NCI-H2081 treated with DMSO at 0.1 percent for 48 hours (cell line): ENCODE measurements at places on chromosomes 3 and 15.

- DNase-seq: no peak
Observed at GRCh38 chr15:51307325-51307724, 31.1 kb downstream of the CYP19A1 start.

DNA sequence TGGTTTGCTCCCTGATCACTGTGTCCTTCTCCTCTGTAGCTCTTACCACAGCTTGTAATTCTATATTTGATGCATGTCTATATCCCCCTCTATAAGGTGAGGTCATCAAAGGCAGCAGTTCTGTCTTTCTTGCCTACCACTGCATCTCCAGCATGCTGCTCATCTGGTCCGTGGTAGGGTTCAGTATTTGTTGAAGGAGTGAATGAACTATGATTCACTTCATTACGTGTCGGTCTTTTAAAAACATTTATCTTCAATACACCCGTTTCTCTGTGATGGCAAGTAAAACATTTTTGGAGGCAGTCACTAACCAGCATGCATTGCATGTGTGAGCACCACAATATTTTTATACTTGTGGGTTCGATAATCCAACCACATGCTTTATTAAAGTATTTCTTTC, 27.6 kb downstream of the CHST14 start:
- no peak for DNase-seq

DNA sequence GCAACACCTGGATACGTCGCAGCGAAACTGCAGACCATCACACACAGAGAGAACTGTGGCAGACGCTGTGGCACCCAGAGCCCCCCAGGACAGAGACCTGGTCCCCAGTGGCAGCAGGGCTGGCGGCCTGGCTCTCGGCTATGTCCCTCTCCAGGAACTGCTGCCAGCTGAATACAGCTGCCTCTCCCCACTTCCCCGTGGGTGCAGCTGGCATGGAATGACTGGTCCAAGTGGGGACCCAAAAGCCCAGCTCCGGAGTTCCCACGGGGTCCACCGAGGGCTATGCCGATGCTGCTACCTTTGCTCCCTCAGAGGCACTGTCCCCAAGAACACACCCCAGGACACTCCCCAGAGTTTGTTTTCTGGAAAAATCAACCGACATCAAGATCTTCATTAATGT, 67.8 kb upstream of the GATA2 start:
- no peak for DNase-seq

DNA sequence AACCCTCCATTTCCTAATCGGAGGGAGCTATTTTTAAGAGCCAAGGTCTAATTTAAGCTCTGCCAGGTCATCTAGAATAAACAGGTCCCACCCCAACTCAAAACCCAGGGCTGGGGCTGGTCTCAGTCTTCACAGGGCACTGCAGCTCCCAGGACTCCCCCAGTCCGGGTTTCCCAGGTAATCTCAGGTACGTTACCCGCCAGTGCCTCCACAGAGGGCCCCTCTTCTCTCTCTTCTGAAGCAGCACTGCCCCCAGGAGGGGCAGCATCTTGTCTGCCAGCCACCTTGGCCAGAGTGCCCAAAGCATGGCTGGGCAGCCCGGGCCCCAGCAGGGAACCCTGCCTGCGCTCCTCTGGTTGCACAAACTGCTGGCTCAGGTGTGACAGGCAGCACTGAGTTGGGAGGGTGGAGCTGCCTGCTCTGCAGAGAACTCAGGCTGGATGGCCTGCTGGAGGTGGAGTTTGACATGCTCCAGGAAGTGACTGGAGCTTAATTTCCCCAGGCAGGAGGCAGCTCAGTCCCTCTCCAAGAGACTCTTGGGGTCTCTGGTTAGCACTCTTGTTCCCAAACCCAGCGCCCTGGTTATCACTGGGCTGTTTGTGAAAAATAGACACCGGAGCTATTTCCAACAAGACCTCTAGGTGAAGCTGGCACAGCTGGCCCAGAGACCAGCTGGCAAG, at the start of gene PLA2G4F:
Gene PLA2G4F (minus strand): TSS at position 394 of the 680 bp plus-strand sequence. CDS start 87 bp downstream, at position 307.
- DNase-seq: no peak

DNA sequence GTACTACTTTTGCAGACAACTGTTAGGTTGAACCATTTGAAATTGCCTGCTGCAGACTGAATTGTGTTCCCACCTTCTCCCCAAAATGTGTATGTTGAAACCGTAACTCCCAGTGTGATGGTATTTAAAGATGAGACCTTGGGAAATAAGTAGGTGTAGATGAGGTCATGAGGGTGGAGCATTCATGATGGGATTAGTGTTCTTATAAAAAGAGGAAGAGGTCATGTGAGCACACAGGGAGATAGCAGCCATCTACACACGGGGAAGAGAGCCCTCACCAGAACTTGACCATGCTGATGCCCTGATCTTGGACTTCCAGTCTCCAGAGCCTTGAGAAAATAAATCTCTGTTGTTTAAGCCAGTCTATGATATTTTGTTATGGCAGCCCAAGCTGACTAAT, 17.4 kb upstream of the FHIT start:
- DNase-seq: no peak

DNA sequence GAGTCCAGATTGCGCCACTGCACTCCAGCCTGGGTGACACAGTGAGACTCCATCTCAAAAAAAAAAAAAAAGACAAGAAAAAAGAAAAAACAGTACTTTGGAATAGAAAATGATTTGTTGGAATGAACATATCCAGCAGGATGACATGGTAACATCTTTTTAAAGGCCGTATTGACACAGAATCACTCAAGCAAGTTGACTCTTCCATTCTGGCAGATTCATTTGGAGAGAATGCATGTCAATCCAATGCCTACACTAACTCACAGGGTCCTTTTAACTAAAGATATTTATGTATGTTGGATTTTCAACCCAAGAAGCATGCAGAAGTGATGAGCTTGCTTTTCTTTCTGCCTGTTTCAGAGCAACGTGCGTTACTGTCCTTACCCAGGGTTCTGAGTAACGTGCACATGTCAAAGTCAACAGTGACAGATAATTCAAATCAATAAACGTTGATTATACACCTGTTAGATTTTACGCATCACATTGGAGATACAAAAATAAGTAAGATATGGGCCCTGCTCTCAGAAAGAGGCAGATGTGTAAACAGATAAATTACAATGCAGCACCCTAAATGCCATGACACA, 77.1 kb upstream of the FNDC3B start:
- no peak for DNase-seq

DNA sequence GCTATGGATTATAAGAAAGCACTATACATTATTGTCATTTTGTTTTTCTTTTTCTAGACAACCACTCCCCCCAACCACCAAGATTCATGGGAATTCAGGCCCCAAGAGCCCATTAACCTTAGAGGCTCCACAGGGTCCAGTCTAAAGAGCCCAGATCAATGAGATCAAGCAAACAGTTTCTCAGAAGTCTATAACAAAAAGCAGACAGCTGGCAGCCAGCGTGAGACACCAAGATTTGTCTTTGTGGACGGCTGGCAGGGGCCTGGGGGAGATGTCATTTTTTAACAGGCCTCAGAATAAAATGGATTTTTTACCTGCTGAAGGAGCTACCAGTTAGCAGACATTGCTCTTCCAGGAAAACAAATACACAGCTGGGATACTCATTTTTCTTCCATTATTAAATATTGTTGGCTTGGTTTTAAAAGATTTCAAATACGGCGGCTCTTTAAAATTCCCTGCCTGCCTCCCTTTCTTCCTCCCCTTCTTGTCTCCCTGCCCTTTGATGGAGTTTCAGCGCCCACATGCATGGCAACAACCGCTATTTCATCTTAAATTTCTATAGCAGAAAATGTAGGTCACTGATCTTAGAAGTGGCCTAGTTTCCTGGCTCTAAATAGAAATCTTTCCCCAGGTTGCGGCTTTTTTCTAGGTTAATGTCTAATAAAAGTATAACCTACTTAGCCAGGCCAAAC, 130.6 kb downstream of the FAM174B start:
- no peak for DNase-seq

DNA sequence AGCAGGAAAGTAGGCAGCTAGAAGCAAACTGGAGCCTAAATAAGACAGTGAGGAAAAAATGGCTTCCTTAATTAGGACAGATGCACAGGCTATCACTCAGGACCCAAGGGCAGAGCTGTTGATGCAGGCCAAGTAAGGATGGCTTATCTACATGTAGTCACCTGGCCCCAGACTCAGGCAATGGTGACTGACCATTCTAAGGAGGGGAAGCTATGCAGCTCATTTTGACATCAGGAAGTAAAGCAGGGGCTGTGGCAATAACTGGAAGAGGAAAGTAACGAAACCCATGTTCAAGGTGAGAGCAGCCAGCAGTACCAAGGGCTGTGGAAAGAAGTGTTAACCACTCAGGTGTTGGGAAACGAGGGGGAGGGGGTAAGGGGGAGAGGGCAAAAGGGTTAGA, 16.2 kb downstream of the ACAD11 start:
- DNase-seq: no peak

DNA sequence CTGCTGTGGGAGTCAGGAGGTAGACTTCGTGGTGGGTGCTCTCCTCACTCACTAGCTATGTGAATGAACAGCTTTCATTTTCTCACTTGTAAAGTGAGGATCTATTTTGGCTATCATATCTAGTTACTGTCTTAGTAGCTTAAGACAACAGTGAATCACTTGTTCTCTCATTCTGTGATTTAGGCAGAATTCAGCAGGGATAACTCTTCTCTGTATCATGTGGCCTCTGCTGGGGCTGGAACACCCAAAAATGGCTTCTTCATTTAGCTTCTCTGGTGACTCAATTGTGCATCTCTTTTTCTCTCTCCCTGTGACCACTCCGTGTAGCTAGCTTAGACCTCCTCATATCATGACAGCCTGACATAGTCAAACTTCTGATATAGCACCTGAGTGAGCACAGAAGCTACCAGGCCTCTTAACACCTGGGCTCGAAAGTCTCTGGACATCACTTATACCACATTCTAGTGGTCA, 68.4 kb downstream of the BFSP2 start:
- DNase-seq: no peak

DNA sequence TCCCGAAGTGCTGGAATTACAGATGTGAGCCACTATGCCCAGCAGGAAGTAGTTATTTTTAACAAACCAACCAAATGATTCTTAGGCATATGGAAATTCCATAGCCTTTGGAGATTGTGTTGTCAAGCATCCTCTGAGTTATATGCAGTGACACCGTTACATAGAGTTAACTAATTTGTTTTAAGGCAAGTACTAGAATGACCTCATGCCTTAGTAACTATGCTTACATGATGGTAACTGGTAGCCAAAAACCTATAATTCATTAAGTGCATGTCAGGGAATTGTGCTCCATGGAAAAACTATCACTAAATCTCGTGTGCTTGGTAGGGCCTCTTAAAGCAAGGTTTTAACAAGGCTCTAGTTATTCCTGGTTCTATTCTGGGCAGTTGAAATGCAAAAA, 392.8 kb downstream of the TUSC7 start:
- no peak for DNase-seq

DNA sequence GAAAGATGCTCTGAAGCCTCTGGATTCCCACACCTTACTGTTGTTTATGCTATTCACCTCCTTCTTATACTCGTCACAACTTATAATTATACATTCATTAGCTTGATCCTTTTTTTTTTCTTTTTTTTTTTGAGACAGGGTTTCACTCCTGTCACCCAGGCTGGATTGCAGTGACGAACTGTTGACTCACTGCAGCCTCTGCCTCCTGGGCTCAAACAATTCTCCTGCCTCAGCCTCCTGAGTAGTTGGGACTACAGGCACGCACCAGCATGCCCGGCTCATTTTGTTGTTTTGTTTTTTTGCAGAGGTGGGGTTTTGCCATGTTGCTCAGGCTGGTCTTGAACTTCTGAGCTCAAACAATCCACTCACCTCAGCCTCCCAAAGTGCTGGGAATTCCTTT, 143.6 kb downstream of the PLCL2 start:
- no peak for DNase-seq

- DNase-seq: no peak
Observed at GRCh38 chr3:67635806-67636205, 18.6 kb downstream of the SUCLG2 start.

DNA sequence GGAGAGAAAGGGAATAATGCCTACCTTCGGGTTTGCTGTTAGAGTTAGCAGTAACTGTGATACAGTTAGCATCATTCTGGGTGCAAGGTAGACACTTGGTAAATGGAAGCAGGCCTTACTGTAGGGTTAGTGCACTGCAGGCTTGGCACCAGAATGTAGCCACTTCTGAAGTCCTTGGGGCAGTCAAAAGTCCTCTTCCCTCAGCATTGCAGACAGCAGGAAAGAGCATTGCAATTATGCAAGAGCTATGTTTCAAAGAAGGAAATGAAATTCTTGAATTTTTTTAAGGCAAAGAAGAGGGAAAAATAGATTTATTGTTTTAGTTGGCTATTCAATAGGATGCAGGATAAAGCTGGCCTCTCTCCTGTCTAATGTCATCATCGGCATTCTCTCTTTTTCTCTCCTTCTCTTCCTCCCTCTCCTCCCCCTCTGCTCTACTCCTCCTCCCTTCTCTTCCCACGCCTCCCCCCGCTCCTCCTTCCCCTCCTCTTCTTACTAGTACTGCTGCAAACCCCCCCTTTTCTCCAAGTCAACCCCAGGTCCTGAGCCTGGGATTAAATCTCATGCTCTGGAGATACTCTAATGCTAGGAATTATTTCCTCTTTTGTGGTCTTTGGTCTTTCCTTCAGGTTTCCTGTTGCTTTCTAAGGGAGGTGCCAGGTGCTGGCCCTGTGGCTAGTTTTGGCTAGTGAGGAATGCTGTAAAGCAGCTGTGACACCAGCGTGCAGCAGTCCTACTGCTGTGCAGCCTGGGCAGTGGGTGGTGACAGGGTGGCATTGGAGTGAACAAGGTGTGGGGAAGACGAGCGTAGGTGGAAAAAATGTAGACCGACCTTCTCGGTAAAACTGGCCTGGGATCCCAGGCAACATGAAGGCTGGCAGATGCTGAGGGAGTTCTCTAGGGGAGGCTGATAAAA, 21.7 kb downstream of the EEFSEC start:
- no peak for DNase-seq

GRCh38 chr3:48428572-48429316, 1.1 kb downstream of the PLXNB1 start:
- DNase-seq: no peak

DNA sequence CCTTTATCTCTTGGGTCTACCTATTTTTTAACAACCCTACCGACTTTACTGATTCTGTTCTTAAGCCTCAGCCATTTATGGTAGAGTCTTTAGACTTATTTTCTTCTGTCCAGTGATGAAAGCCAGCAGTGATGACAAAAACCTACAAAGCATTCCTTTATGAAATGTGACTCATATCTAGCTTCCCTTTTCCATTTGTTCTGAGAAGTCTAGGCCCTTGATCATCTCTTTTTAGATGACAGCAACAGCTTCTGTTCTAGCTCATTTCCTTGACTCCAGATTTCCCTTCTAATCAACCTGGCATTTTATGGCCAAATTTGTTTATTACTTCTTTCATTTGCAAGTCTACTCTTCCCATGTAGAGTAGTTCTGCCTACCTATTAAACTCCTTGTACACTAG, 36.1 kb downstream of the CFAP44 start:
- DNase-seq: no peak

DNA sequence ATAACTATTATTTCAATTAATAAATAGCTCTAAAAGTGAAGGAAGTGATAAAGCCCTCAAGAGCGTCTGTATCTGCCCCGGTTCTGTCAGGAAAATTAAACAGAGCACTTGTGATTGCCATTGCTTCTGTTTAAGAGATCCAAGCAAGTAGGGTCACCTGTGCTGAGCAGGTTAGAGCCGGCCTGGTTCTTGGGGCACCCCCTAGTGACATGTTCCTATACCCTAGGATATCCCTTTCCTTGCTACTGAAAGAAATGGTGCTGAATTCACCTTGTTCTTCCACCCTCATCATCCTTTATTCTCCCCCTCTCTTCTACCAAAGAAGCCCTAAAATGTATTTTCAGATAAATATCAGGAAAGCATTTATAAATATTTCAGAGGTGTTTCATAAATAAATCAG, 323.5 kb downstream of the RORA start:
- no peak for DNase-seq
